ENCODE measurements at places on chromosomes 6 and 20.

DNA sequence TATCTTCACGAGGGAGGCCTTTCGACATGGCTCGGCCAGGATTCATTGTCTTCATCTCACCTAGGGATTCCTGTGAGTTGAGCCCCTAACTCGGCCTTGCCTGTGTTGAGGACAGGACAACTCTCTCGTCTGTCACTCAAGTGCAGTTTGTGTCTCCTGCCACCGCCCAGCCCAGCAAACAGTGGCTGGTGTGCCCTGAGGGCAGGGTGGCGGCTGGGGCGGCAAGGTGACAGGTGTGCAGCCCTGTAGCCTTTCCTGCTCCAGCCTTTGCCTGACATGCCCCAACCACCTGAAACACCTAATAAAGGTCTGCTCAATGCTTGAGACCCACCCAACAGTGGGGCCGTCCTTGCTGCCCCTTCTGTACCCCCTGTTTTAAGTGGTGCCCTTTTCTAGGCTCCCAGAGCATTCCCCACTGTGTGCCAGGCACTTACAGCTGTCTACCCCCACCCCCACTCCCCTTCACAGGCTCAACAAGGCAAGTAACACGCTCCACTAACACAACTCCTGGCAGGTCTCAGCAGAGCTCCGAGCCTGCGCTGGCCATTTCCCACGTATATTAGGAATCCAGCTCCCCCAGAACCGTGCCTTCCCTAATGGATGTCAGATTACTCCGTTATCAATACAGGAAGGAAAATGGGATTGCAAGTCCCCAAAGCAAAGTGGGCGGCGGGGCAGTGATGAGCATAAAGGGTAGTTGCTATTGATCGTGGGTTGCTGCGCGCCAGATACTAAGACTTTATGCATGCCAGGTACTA, 17.7 kb downstream of the GFRA4 start:
- no peaks in the 10 kb centered on the region for H3K27me3 ChIP-seq
- H3K4me3 ChIP-seq: no peak overlapping the region
- H3K4me1 ChIP-seq: no peaks in the 10 kb centered on the region
- no peak overlapping the region for H3K27ac ChIP-seq
- DNase-seq: no peak

DNA sequence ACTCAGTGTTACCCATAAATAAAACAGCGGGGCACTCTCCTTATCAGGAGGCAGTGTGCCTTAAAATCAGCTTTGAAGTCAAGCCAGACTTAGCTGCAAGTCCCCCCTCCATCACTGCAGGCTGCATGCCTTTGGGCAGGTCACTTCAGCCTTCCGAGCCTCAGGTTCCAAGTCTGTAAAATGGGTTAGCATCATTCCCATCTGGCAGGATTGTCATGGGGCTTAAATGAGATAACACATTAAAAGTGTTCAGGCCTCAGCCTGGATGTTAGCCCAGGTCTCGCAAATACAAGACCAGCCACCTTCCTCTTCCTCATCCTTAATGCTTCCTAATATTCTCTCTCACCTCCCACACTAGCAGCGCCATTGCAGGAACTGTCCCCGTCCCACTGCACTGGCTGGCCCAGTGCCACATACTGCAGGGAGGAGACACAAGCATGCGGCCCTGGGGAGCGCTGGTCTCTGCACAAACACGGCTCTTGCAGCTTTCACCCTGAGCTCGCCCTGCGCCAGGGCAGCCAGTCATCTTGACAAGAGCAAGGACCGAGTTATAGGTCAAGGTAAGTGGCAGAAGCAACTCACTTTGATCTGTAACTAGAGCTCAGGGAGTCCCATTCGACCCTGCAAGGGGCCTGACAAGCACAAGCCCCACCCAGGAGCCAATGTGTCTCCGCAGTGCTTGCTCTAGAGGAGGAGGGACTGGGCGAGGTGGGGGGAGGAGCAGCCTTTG, 564.6 kb upstream of the AGPAT4 start:
- H3K36me3 ChIP-seq: no peaks in the 10 kb centered on the region
- H3K4me1 ChIP-seq: no peaks in the 10 kb centered on the region
- no peak overlapping the region for H3K4me3 ChIP-seq
- no peak for DNase-seq
- H3K27ac ChIP-seq: no peak overlapping the region

DNA sequence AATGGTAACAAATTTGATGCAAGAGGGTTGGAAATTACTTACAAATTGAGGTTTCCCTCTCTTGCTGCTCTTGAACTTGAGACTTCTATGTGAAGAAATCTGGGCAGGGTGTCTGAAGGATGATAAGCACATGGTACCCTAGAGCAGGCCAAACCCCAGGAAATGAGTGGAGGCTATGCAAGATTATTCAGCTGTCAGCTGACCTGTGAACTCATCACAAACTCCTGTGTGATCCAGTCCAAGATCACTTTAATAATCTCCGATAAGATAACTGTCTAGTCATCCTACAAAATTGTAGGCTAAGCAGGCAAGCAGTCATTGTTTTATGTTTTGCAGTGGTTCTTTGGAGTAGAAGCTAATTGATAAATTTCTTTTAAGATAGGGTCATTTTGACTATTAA, 213.1 kb downstream of the BTBD3 start:
- no peaks in the 10 kb centered on the region for H3K4me1 ChIP-seq
- H3K4me3 ChIP-seq: no peak overlapping the region
- no peak overlapping the region for H3K27ac ChIP-seq

GRCh38 chr6:70857387-70858077, 99.3 kb downstream of the B3GAT2 start:
- H3K27me3 ChIP-seq: no peaks in the 10 kb centered on the region
- no peak overlapping the region for H3K27ac ChIP-seq
- DNase-seq: no peak
- H3K4me1 ChIP-seq: no peaks in the 10 kb centered on the region

GRCh38 chr20:14332866-14333265, 4.5 kb downstream of the FLRT3 start:
- no peaks in the 10 kb centered on the region for H3K36me3 ChIP-seq
- no peak overlapping the region for H3K4me3 ChIP-seq
- H3K27me3 ChIP-seq: no peaks in the 10 kb centered on the region

- H3K4me1 ChIP-seq: no peaks in the 10 kb centered on the region
- no peak for DNase-seq
- no peak overlapping the region for H3K27ac ChIP-seq
- no peaks in the 10 kb centered on the region for H3K36me3 ChIP-seq
Observed at GRCh38 chr20:59560588-59561227, 43.6 kb upstream of the PHACTR3 start.

GRCh38 chr6:1614448-1615150, 4.9 kb downstream of the FOXC1 start:
- peak overlapping the region; percentile 89 for H3K27ac ChIP-seq
- DNase-seq: no peak
- no peaks in the 10 kb centered on the region for H3K36me3 ChIP-seq
- peak overlapping the region; percentile 12 for H3K4me3 ChIP-seq
- H3K27me3 ChIP-seq: peaks cover 39% of the 10 kb centered on the region
- H3K4me1 ChIP-seq: no peaks in the 10 kb centered on the region

- H3K27ac ChIP-seq: no peak overlapping the region
- DNase-seq: peak; percentile 55
- no peaks in the 10 kb centered on the region for H3K36me3 ChIP-seq
- no peaks in the 10 kb centered on the region for H3K4me1 ChIP-seq
Observed at GRCh38 chr6:42898891-42899361, 16.9 kb upstream of the PTCRA start.

- H3K27ac ChIP-seq: peak overlapping the region; percentile 38
- DNase-seq: peak; percentile 43
- no peaks in the 10 kb centered on the region for H3K27me3 ChIP-seq
- no peaks in the 10 kb centered on the region for H3K4me1 ChIP-seq
Observed at GRCh38 chr6:106163966-106164877, 78.1 kb downstream of the PRDM1 start.

DNA sequence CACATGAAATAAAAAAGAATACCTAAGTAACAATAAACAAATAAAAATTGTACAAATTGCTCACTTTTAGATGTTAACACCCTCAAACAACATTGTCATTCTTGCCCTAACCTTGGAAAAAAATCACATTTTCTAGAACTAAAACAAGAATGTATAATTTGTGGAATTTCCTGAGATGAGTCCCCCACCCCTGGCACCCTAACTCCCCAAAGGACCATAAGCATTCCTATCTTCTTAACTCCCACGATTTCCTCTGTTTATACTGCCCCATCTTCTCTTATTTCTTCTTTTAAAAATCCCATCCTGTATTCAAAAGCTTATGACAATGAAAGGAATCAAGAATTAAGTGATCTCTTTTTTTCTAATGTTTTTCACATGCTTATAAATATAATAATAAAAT, 70.9 kb downstream of the IBTK start:
- no peak overlapping the region for H3K4me3 ChIP-seq
- no peak for DNase-seq
- no peaks in the 10 kb centered on the region for H3K36me3 ChIP-seq
- no peak overlapping the region for H3K27ac ChIP-seq
- H3K4me1 ChIP-seq: no peaks in the 10 kb centered on the region
- H3K27me3 ChIP-seq: no peaks in the 10 kb centered on the region

DNA sequence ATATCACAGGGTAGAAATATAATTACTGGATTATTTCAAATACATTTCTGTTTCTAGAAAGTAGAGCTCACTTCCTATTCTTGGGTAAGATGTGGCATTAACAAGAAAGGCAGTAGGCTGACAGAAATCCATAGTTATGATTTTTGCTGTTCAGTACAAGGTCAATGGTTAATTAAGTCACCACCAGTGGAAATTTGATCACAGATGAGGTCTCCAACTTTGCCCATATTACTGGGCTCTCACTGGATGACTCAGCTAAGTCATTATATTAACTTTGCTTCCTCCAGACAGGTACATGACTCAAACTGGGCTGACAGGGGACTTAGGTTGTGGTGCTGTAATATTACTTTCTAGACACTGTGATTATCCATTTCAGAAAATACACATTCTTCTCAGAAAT, 212.4 kb downstream of the GRIK2 start:
- no peak overlapping the region for H3K27ac ChIP-seq
- no peaks in the 10 kb centered on the region for H3K4me1 ChIP-seq
- no peak for DNase-seq
- no peaks in the 10 kb centered on the region for H3K27me3 ChIP-seq
- no peaks in the 10 kb centered on the region for H3K36me3 ChIP-seq
- H3K4me3 ChIP-seq: no peak overlapping the region

DNA sequence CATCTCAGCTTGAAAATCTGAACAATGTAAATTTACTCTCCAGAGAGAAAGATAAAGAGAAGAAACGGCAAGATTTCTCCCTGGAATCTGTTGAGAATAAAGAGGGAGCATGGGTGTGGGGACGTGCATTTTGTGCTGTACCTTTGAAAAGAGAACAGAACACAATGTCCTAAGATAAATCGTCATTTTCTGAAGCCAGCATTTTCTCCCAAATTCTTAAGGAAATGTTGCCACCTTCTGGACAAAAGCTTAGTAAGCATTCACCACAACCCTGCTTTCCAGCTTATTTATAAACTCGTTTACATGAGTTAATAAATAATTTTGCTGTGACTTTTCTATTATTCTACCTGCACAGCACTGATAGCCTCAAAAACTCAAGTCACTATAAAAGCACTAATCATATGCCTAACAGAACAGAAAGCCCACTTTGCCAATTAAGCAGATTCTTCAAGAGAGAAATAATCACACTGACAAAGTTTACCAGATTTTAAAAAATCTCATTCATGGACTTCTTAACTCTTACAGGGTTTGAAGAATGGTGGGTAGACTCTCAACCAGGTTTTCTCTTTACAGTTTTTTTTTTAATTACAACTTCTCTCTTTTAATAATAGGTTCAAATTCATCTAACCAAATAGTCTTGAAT, 155.8 kb downstream of the MBOAT1 start:
- H3K27me3 ChIP-seq: no peaks in the 10 kb centered on the region
- H3K4me1 ChIP-seq: no peaks in the 10 kb centered on the region
- H3K36me3 ChIP-seq: no peaks in the 10 kb centered on the region
- H3K27ac ChIP-seq: no peak overlapping the region

GRCh38 chr20:64142590-64142989, 21.7 kb upstream of the MYT1 start:
- no peak overlapping the region for H3K27ac ChIP-seq
- no peaks in the 10 kb centered on the region for H3K27me3 ChIP-seq
- no peaks in the 10 kb centered on the region for H3K36me3 ChIP-seq
- H3K4me1 ChIP-seq: no peaks in the 10 kb centered on the region
- no peak overlapping the region for H3K4me3 ChIP-seq
- DNase-seq: no peak

DNA sequence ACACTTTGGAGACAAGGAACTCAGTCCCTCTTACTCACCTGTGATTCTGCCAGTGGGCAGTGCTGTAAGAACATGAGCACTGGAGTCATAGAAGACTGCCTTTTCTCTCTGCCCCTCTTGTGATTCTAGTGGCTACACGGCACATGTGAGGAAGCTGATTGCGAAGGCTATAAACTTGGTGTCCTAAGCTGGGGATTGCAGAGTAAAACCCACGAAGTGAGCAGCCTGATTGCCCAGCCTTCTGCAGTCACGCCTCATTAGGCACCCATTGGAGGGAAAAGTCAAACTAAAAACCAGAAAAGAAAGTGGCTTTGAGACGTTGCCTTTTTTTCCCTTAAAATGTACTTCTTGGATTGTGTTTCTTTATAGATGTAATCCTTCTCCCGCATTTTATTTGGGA, 748.4 kb upstream of the CHD6 start:
- no peaks in the 10 kb centered on the region for H3K4me1 ChIP-seq
- no peaks in the 10 kb centered on the region for H3K27me3 ChIP-seq
- no peaks in the 10 kb centered on the region for H3K36me3 ChIP-seq
- no peak overlapping the region for H3K4me3 ChIP-seq

GRCh38 chr6:136784910-136785746, 7.1 kb downstream of the MAP3K5 start:
- H3K36me3 ChIP-seq: no peaks in the 10 kb centered on the region
- no peak for DNase-seq
- H3K27ac ChIP-seq: no peak overlapping the region
- H3K4me3 ChIP-seq: peak overlapping the region; percentile 19
- no peaks in the 10 kb centered on the region for H3K4me1 ChIP-seq

GRCh38 chr6:119340796-119341487, 8.6 kb downstream of the MAN1A1 start:
- H3K4me1 ChIP-seq: no peaks in the 10 kb centered on the region
- no peak overlapping the region for H3K27ac ChIP-seq
- no peaks in the 10 kb centered on the region for H3K36me3 ChIP-seq
- no peaks in the 10 kb centered on the region for H3K27me3 ChIP-seq

GRCh38 chr6:126444659-126445273, 104.9 kb downstream of the CENPW start:
- no peak for DNase-seq
- H3K36me3 ChIP-seq: no peaks in the 10 kb centered on the region
- H3K27me3 ChIP-seq: no peaks in the 10 kb centered on the region
- H3K4me3 ChIP-seq: no peak overlapping the region

Measured in uterus (tissue), 4 donors.